ENCODE measurements at places on chromosomes 3 and 15.
A peak's percentile ranks its signal among the peaks of the same experiment; 100 is the strongest.

- no peak for DNase-seq
These were observed 791.6 kb upstream of the ARRDC4 start for GRCh38 chr15:97168704-97169475.

DNA sequence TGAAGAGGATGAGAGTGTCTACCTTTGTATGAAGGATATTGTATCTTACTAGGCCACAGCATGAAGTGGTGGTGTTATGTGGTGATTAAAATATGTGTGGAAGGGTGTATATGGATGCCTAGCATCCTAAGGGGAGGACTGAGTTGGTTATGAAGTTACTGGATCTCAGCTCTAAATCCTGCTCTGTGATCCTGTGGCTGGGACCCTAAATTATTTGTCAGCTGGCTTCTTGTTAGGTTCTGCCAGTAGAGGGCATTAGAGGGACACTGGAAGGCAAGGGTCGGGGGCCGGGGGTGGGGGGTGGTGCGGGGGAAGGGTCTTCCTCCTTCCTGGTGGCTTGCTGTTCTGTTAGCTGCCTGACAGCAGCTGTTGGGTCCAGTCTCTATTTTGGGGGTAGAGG, 34.9 kb downstream of the MORF4L1 start:
- DNase-seq: no peak

GRCh38 chr3:111194048-111194447, 122.4 kb downstream of the NECTIN3 start:
- no peak for DNase-seq

DNA sequence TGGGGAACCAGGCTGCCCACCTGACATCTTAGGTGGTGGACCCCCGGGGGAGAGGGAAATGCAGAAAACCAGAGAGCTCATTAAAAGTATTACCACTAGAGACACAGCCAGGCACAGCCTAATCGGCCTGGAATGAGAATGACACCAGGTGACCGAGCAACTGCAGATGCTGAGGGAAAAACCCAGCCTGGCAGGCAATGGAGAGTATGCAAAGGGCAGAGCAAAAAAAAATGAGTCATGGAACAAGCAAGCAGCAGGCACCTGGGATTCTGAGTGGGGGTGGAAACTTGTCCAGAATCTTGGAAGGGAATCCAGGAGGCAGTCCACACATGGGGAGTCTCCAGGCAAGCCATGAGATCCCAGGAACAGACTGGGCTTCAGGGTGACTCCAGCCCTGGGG, 183.7 kb upstream of the LRRN1 start:
- DNase-seq: no peak

- no peak for DNase-seq
These were observed 46.1 kb downstream of the PLXNA1 start for GRCh38 chr3:127028781-127029657.

DNA sequence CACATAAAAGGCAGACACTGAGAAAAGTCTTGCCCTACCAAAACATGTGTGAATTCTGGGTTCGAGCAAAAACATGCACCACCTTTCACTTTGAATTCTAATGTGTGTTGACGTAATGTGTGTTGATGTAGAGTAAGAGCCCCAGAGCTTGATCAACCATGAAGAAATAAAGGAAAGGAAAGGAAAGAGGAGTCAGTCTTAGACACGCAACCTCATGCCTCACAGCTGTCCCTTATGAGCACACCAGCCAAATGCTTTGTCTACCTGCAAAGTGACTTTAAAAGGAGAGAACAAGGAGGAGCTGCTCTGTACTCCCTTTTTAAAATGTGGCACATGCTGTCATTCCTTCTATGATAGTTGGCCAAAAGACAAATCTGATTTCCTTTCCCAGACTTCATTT, 80.8 kb downstream of the RFTN1 start:
- DNase-seq: no peak

DNA sequence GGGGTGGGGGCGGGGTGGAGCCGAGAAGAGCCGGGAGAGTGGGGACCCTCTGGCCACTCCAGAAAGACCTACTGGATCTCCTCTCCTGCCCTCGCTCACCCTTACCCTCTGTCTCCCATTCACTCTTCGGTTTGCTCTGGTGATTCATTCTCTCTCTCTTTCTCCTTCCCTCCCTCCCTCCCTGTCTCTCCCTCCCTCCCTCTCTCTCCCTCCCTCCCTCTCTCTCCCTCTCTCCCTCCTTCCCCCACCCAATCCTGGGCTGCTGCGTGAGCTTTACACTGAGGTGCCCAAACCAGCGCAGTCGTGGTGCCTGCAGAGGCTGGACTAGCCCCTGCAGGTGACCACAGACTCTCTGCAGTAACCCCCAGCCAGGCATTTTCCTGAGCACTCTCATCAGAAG, 32.2 kb upstream of the ADAMTS17 start:
- DNase-seq: no peak

DNA sequence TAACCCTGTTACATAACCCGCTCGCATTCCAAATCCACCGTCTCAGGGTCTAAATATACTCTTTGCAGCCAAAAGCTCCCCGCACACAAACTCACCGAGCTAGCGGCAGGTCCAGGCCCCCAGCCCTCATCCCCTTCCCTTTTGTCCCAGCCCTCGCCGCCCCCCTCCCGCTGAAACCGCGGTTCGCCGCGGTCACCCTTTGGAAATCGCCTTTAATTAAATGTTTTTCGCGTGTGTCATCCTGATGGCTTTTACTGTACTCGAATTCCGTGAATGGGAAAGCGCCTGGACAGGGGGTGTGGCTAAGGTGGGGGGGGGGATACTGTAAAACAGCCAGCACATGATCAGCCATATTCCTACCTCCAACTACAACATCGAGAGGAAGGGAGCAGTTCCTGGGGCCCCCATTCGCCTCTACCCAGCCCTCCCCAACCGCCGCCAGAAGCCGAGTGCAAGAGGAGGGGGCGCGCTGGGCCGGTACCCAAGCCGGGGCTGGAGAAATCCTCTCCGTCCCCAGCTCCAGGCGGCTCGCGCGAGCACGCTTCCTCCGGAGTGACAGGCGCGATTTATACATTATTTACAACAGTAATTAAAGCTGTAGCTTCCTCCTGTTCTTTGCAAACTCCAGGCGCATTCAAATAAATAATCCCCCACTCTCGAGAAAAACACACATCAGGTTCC, 1.7 kb downstream of the RORA start:
- DNase-seq: no peak

DNA sequence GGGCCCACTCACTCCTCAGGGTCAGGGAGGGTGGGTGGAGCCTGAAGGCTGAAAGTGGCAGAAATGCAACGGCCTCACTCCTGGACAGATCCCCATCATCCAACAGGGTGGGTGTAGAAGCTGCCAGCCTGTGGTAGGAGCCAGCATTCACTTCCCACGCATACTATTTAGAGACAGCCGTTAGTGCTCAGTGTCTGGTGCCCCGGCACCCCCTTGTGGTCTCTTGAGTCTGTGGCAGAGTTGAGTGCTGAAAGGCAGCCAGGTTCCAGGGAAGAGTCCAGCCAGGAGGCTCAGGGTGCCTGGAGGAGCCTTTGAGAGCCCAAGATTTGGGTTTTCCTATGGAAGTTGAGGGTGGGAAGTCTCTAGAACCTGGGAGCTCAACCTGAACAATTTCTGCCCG, 2.1 kb upstream of the GNAT1 start:
- DNase-seq: peak; percentile 33

- no peak for DNase-seq
These were observed 321.0 kb upstream of the NAALADL2 start for GRCh38 chr3:174538151-174538550.

DNA sequence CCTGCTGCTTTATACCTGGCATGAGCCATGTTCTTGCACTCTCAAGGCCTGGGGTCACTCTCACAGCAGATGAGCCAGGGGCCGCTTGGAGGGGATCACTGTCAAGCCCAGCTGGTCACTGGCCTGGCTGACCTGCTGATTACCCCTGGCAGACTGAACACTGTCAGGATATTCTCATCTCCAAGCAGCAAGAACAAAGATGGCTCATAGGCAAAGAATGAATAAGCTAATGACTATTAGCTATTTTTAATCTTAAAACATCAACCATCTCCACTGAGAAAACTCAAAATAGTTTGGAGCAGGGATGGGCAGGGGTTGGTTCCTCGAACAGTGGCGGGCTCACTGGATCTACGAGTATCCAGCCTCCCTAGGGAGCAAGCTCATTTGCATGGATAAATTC, 64.4 kb upstream of the ACAN start:
- DNase-seq: no peak

DNA sequence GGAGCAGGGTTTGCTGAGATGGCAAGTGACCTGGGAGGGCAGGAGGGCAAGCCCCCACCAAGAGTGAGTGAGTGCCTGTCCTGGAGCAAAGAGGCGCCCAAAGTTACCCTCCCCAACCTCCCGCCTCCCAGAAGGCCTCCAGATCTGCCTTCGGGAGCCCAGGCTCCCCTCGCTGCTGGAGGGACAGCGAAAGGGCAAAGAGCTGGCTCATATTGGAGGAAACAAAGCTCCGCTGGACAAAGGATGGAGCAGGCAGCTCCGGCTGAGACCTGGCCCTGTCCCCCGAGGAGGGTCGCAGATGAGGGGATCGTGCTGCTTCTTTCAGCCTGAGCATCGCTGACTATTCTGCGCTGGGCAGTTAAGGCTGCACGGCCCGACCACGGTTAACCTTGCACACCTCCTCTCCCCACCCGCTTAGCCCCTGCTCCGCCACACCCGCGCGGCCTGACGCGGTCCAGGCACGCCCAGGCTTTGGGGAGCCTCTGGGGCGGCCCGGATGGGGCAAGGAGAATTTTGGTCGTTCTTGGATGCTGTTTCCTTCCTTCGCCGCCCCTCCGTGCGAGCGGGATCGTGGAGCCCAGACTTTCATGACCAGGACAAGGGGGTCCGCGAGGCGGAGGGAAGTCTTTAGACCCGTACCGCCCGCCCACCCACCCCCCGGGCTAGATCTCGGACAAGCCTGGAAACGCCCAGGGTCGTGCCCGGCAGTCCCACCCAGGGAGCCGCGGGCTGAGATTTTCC, 651 bp downstream of the PLCD1 start:
- DNase-seq: no peak

GRCh38 chr15:74373731-74374647, 6.5 kb upstream of the CYP11A1 start:
- peak; percentile 96 for DNase-seq

GRCh38 chr15:48406911-48407310, 75.7 kb downstream of the DUT start:
- no peak for DNase-seq

DNA sequence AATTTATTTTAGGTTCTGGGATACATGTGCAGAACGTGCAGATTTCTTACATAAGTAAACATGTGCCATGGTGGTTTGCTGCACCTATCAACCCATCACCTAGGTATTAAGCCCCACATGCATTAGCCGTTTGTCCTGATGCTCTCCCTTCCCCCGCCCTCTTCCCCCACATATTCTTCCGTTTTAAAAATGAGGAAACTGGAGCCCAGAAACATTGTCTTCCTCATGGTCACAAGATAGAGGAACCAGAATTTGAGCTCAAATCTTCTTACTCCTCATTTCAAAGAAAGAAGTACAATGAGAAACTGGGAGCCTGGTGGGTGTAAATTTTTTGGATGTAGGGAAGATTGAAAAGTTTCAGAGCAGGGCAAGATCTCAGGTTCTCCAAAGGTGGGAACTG, 56.1 kb upstream of the USP3 start:
- no peak for DNase-seq

GRCh38 chr3:126859415-126860246, 123.3 kb upstream of the PLXNA1 start:
- no peak for DNase-seq

- no peak for DNase-seq
These were observed 114.7 kb upstream of the TPM1 start for GRCh38 chr15:62927836-62928235.

DNA sequence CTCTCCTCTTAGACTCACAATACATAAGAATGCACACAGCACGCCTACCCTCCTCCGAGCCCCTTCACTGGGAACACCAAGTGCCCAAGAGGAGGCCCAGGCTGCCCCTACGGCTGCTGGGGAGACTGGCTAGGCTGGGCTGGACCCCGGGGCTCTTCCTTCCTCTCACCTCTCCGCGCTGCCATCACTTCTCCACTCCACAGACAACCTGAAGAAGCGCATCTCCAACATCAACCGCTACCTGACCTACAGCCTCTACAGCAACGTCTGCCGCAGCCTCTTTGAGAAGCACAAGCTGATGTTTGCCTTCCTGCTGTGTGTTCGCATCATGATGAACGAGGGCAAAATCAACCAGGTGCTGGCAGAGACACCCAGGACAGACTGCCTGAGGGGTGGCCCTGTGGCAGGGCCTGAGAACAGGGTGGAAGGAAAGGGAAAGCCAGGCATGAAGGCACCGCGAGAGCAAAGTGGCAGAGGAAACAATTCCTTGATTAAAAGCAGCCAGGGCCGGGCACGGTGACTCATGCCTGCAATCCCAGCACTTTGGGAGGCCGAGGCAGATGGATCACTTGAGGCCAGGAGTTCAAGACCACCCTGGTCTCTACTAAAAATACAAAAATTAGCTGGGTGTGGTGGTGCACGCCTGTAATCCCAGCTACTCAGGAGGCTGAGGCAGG, 51.6 kb downstream of the SEMA3G start:
- no peak for DNase-seq

DNA sequence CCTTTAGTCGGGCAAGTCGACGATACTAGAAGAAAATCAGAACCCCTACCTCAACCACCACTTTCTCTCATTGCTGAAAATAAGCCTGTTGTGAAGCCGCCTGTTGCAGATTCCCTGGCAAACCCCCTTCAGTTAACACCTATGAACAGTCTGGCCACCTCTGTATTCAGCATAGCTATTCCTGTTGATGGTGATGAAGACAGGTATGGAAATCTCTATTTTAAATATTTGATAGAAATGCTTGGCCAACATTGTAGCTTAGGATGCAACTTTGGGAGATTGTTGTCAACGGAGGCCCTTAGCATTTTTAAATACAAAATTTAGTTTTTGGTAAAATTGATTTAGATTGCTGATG, 3.0 kb downstream of the TSC22D2 start:
- DNase-seq: no peak

DNA sequence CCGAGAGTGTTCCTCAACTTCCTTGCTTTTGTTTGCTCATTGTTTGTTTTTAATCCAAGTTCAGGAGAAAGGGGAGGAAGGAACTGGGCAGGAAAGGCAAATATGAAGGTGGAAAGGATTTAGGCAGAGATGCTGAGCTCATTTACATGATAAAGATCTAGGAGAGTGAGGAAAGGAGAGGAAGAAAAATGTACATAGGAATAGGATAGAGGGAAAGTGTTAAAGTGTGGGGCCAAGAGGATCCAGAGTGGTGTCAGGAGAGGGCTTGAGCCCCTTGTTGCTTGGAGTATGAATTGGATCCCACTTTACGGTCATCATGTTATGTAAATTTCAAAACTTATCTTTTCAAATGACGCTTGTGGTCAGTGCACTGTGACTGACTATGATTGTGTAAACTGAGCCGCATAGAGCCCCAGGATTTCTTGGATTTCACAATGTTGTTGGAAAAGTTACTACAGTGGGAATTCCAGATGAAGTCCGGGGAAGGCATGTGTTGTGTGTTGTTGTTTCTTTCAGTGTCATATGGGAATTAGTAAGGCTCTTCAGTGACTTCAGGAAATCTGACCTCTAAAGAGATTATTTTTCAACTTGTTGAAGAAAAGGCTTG, 15.0 kb upstream of the PLD1 start:
- DNase-seq: no peak

- DNase-seq: no peak
These were observed 61.0 kb downstream of the PGPEP1L start for GRCh38 chr15:98946301-98947255.
